ENCODE measurements at places on chromosomes 13 and 19. TPM values are rescaled to one million over a fixed set of nuclear protein-coding genes. Genes with fewer than 3 reads are reported as not detected.

DNA sequence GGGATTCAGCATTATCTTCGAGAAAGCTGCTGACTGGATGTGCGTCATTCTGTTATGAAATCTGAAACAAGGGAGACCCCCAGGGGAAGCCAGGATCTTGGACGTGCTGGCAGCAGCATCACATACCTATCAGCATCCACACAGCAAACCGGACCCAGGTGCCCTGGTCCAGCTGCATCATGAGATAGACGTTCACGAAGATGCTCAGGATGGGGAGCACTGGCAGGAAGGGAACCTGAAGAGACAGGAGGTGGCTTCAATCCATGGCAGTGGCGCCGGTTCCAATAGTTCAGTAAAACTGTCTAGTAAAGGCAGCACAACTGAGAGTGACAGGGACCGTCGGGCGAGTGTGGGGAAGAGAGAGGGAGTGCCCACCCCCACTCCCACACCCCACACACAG lies 79.5 kb downstream of the SLC7A1 start:
- no peak overlapping the region for H3K4me3 ChIP-seq
- no peak overlapping the region for H3K27ac ChIP-seq
- H3K4me1 ChIP-seq: no peaks in the 10 kb centered on the region
- H3K36me3 ChIP-seq: no peaks in the 10 kb centered on the region

DNA sequence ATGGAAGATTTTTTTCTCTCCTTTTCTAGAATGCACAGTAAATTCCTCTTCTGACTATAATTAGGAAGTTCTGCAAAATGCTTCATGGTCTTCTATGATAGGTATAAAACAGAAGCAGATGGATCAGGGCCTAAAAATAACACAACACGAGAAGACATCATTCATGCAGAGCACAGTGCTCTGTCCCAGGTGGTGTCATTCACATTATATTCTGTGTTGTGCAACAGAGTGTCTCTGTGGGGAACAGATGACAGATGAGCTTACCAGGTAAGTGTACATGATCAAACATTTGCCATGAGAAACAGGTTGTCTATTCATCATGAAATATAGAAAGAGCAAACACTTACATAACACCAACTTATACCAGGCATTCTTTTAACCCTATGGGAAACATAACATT lies 288.3 kb downstream of the KCTD12 start:
- no peak overlapping the region for H3K4me3 ChIP-seq
- H3K36me3 ChIP-seq: no peaks in the 10 kb centered on the region
- H3K4me1 ChIP-seq: no peaks in the 10 kb centered on the region
- no peaks in the 10 kb centered on the region for H3K27me3 ChIP-seq
- H3K27ac ChIP-seq: no peak overlapping the region
- DNase-seq: no peak

GRCh38 chr13:83881140-83881684 lies 1.1 kb downstream of the SLITRK1 start:
- no peaks in the 10 kb centered on the region for H3K4me1 ChIP-seq
- no peak overlapping the region for H3K4me3 ChIP-seq
- peaks cover 53% of the 10 kb centered on the region for H3K27me3 ChIP-seq
- H3K36me3 ChIP-seq: no peaks in the 10 kb centered on the region
- DNase-seq: no peak

DNA sequence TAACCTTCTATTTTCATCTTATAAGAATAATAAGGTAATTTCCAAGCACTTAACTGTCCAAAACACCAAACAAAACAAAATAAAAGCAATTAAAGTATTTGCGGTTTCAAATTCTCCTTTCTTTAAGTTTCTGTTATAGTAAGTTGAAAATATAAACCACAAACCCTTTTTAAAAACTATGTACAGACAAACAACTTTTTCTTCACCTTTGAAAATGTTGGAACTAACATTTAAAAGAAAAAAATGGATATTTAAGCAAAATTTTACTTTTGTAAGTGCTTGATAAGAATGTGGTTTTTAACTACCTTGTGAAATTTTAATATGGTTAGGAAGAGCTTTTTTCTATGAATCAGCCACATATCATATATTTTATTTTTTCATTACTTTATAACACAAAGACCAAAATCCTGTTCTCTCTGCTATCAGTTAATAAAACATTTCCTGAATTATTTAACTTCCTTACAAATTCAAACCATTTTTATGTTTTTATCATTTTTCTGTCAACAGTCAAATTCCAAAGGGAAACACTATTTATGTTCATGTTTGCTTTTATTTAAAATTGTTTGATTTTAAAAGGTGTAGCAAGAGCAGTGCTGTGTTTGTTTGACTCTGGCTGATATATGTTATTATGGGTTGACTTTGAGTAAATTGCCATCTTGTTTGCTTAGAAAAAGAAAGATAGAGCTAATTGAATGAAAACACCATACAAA lies 554.1 kb upstream of the KLHL1 start:
- H3K27me3 ChIP-seq: no peaks in the 10 kb centered on the region
- H3K4me3 ChIP-seq: no peak overlapping the region
- DNase-seq: no peak
- no peaks in the 10 kb centered on the region for H3K4me1 ChIP-seq
- H3K27ac ChIP-seq: no peak overlapping the region

CLDN10 gene
- total RNA-seq: 0.64 TPM

Data from breast epithelium (tissue), 4 donors.